ENCODE measurements at places on chromosomes 3 and 15.

- no peak for DNase-seq
Measured at GRCh38 chr3:126136428-126137220, 43.8 kb downstream of the ALDH1L1 start.

- no peak for DNase-seq
Measured at GRCh38 chr3:116226266-116226665, 219.0 kb downstream of the LSAMP start.

DNA sequence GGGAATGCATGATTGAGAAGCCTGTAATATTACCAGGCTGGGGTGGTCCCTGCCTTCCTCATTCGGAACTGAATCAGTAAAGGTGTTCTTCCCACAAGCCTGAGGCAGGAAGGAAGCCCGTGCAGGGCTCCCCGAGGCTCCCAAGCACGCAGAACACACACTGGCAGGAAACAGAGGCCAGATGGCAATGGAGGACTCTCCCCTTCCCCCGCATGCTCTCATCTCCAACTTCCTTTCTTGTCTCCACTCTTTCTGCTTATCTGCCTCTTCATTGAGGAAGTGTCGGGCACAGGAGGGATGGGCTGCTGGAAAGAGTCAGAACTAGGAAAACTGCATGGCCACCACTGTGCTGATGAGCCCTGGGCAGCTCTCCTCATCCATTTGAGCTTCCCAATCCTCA, 123.5 kb downstream of the NUP210 start:
- no peak for DNase-seq

DNA sequence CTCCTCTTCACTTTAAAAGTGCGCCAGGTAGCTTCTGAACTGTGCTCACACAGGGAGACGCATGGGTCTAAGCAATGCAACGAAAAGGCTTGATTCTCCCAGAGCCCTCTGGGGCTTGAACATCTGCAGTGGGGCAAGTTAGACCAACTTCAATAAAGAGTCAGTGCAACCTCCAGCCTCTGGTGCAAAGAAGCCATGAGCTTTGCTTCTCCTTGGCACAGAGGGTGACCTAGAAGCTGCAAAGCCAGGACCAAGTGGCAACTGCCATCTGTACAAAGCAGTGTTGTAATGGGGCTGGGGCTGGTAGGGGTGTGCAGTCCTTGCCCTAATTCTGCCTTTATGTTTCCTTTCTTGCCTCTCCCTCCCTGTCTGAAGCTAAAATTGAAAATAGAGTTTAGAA, 219.0 kb upstream of the CD96 start:
- no peak for DNase-seq

- peak; percentile 38 for DNase-seq
Measured at GRCh38 chr3:23648326-23648995, 157.3 kb upstream of the UBE2E1 start.

DNA sequence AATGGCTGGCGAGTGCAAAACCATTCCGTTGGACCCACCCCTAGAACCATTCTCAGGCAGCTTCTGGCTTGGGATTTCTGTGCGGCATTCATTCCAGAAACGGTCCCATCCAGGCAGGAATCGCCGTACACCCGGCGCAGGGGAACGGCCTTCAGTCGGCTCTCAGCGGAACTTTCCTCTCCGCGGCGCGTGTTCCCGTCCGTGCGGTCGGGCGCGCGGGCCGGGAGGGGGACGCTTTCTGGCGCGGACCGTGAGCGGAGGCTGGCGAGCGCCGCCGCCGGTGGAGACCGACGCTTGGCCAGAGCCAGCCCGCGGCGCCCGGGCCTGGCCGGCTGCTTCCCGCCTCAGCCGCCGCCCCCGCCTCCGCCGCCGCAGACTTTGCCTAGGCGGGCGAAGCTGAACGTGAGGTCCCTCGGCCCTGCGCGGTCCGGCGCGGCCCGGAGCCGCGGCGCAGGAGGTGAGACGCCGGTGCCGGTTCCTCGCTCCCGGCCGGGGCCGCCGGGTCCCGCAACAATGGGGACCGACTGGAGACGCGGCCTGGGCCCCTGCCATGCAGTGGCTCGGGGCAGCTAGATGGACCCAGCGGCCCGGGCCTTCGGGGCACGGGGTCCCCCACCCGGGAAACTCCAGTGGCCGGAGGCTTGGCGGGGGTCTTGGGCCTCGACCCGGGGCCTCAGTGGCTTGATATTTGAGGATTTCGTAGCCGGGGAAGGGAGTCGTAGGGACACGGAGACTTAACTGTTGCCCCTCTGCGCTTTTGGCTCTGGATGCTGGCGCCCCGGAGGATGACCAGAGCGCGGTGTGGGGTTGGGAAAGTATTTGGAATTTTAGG, at the start of gene RAD54L2:
Gene RAD54L2, plus strand, starts transcription at position 261 of the 832 bp plus-strand sequence. CDS start 51,702 bp downstream, outside the sequence.
- peak; percentile 88 for DNase-seq

GRCh38 chr15:90336705-90337141, 15.4 kb upstream of the ZNF774 start:
- DNase-seq = peak; percentile 89

DNA sequence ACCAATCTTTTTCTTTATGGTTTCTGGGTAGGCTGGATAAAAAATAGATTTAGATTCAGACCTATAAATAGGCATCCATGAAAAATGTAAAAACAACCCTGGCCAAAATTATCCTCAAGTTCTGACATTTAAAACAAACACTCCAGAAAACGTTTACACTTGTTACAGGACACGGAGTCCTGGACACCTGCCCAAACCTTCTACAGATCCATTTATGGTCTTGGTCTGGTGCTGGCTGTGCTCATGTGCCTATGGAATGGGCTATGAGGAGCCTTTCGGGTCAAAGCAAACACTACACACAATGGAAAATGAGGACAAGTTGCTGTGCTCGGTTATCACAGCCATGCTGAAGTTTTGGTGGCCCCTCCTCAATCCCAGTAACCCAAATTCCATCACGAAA, 108.1 kb downstream of the PDZRN3 start:
- DNase-seq = no peak

DNA sequence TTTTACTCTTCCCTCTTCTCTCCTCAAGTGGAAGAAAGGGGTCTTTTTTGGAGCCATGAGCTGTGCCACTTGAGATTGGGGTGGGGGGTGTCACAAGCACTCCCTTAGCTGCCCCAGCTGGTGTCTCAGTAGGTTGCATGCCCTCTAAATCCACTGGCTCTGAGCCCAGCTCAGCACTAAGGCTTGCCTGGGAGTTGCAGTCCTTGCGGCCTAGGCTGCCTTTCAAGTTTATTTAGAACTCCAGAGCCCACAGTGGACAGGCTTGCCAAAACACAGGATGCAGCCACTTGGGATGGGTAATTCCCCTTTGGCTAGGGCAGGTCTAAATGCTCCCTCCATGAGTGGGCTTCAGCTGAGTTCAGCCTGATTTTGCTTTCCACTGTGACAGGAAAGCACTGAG, 24.7 kb downstream of the C3orf20 start:
- DNase-seq = no peak

- peak; percentile 86 for DNase-seq
Measured at GRCh38 chr3:122793568-122794416, at the start of gene HSPBAP1. Gene HSPBAP1, minus strand, starts transcription at chr3:122793831. Its CDS starts 151 bp downstream, at chr3:122793680.

DNA sequence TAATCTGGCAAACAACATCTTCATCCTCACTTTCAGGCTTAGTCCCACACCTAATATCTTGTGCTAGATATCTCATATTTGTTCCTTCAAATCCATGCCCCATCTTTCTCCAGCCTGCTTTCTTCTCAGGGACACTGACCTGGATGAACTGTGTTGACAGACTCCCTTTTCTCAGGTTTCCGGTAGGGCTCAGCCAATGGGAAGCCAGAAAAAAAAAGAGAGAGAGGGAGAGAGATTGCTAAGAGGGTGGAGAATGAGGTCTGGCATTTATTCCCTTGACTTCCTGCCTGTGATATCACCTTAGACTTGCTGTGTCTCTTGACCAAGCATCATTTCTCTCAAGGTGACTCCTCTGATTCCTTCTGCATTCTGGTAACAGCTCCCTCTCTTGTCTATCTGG, 145.6 kb upstream of the ABI3BP start:
- DNase-seq = no peak

GRCh38 chr3:45489730-45490309, 101.4 kb downstream of the LARS2 start:
- DNase-seq = no peak

DNA sequence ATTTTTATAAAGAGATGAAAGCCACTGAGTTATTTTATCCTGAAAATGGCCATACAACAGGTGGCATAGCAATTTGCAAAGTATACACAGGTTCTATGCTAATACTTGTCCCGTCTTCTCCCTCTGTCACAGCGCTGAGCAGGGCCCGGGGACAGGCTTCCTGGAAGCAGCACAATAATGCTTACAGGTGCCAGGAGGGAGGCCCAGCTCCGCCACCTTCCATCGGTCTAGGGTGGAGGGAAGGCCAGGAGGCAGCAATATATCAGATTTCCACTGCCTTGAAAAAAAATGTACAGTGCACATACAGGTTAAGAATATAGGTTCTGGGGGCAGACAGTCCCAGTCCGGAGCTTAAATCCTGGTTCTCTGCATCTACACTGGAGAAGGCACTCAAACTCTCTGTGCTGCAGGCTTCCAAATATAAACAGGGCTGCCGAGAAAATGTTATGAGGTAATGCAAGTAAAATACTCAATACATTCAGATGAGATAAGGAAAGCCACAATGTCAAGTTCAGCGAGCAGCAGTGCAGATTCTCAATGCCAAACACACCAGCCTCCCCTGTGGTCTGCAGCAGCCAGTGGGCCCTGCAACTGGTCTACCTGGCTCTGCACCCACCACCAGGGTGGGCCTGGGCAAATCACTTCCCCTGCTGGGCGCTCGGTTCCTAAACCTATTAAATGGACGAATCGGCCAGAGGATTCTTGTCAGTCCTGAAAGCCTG, 189.6 kb downstream of the XXYLT1 start:
- no peak for DNase-seq

DNA sequence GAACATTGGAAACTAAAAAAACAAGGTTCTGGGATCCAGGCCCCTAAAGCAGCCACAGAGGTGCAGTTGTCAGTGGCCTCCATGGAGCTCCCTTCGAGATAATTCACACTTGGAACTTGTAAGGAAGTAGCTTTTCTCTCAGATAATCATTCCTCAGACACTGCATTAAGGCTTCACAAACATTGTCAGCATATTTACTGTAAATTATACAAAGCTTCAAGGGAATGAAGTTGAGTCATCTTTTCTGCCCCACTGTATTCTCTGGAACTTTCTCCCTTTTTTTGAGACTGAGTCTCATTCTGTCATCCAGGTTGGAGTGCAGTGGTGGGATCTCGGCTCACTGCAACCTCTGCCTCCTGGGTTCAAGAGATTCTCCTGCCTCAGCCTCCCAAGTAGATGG, 7.1 kb downstream of the BLOC1S6 start:
- DNase-seq = peak; percentile 11

DNA sequence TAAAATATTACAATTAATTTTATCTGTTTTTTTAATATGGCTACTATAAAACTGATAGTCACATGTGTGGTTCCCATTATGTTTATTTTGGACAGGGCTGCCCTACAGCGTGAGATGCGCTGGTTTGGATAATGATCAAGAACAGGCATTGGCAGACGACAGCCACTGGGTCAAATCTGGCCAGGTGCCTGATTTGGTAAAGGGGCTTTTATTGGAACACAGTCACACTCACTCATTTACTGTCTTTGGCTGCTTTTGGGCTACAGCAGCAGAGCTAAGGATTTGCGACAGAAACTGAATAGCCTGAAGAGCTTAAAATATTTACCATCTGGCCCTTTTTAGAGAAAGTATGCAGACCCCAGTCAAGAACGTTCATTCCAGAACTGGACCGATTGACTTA, 724.2 kb upstream of the CFAP20DC start:
- no peak for DNase-seq

DNA sequence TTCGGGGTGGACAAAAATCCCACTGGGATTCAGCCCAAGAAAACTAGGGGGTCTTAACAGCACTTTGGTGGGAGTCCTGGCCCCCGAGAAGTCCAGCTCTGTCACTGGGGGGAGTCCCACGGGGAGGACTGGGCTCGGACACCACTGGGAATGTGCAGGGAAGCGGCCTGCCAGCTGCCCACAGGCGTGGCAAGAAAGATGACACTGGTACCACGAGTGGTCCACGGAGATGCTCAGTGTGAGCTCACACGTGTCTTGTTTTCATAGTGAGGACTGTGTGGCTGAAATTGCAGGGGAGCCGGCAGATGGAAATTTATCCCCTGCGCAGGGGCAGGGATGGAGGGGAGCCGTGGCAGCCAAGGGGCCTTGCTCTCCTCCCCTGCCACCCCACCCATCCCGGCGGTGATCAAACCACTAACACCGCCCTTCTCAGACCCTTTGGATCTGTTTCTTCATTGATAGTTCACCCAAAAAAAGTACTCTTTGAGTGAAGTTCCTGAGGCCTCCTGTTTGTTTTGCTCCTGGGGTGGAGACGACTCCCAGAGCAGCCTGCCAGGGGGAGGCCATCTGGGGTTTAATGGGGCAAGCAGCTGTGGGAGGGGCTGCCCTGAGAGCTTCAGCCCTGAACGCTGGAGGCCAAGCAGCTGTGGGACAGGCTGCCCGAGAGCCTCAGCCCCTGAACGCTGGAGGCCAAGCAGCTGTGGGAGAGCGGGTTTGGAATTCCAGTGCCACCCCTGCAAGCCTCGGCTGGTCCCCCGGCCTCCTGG, 130.9 kb downstream of the LRRK1 start:
- no peak for DNase-seq

GRCh38 chr15:45186771-45187577, 792 bp downstream of the SHF start:
- no peak for DNase-seq

GRCh38 chr3:71005702-71006321, 577.7 kb downstream of the FOXP1 start:
- DNase-seq = no peak

- DNase-seq = no peak
Measured at GRCh38 chr15:73996939-73997338, 2.4 kb downstream of the PML start.

DNA sequence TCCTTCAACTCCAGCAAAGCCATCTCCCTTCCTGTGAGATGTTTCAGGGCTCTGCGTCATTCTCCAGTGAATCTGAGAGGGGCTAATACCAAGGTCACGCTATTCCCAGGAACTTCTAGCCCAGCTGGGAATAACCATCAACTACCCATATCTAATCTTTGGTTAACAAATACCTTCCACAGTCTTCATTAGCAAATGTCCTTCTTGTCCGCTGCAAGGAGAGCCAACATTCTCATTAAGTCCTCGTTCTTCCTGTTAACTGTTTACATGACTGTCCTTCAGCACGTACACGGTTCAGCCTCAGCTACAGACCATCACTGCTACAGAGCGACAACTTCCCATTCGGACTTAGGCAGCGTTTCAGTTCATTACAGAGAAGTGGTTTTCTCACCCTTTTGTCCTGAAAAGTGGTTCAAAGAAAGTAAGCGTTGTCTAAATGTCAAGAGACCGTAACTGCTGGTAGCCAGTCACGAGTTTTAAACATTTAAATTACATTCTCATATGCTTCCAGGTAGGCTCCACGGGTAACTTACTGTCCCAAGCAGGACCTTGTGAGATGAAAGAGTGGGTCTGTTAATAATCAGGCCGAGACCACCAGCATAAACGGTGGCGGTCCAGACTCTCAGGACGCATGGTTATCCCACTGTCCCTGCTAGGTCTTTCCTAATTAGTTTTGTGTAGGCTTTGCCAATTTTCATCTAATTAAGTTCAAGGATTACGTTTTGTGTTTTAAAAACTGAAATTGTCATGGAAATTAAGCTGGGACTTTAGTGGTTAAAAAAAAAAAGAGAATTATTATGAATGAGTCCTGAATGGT, 63.8 kb downstream of the CHSY1 start:
- DNase-seq = peak; percentile 67

- DNase-seq = no peak
Measured at GRCh38 chr15:38613085-38613484, 48.5 kb upstream of the RASGRP1 start.
